RKO (cell line): ENCODE measurements at places on chromosomes 2 and 18.

DNA sequence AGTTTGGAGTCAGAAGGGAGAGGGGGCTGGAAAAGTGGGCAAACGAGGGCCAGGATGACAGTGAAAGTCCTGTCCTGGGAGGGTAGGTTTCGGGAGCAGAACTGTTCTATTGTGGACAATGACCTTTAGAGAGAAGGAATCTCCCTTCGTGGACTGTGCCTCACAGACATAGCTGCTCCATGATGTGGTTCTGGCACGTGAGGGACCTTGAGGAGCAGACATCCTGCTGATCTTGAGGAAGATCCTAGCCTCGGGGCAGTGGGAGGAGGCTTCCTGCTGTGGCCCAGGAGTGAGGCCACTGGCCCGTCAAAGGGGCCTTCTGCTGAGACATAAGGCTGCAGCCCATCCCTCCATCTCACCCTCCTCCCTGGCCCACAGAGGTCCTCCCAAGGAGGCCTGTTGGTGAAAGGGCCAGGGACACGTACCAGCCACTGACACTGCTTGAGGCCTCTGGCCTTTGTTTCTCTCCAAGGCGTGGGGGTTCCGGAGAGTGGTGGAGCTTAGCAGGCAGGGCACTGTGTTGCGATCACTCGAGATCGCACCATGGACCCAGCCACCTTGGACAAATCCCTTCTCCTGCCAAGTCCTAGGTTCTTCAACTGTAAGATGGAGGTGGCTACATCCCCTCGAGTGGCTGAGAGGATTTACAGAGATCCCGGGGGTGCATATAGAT is 167.2 kb downstream of the CELF4 start:
- no peak for DNase-seq

DNA sequence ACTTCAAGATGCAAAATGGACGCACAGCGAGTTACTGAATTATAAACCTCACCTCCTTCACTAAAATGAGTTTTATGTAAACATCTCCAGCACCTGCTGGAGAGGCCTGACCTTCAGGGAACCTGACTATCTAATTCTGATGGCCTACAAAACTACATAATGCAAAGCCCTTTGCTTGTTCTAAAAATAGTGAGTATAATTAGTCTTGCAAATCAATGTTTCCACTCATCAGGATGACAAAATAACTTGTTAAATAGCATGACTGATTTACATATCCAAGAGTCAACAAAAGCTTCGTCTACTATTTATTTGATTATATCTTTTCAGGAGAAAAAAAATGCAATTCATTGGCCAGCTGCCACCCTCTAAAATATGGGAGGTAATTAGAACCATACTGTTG is 326.3 kb upstream of the MC4R start:
- no peak for DNase-seq

- no peak for DNase-seq
Measured at GRCh38 chr2:168530982-168531622, 75.0 kb downstream of the CERS6 start.

DNA sequence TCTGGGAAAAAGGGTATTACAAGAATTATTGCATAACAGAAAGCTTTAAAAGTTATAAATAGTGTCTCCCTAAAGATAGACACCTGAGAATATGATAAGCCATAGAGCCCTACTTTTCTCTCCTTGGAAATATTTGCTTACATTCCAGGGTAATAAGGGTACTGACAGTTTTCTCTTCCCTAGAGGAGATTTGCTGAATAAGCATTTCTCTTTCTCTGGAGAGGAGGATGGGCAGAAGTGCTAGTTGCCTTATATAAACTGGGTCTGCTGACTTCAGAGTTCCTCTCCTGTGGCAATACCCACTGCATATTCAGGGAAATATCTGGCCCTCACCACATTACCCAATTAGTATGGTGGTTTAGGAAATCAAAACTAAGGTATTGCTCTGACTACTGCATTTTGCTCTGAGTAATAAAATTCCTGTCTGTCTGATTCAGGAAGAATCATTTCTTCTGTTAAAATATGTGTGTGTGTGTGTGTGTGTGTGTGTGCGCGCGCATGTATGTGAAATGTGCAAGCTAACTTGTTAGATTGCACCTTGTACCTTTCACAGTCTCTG is 1391.3 kb downstream of the DSC3 start:
- no peak for DNase-seq

DNA sequence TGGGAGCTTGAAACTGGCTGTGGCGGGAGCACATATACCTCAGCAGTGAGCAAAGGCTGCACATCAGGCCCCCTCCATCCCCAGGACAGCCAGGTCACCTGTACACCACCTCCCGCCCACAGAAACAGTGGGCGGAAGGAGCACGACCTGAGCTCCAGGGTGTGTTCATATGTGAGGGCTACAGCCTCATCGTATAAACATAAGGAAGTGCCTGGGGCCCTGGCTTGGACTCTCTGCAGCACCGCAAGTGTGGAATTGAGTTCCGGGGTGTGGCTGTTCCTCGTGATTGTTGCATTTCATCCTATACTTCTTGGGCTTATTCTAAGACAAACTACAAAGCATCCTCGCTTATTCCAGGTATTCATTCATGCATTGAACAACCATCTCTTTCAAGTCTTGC is 60.1 kb upstream of the TPO start:
- DNase-seq: no peak

DNA sequence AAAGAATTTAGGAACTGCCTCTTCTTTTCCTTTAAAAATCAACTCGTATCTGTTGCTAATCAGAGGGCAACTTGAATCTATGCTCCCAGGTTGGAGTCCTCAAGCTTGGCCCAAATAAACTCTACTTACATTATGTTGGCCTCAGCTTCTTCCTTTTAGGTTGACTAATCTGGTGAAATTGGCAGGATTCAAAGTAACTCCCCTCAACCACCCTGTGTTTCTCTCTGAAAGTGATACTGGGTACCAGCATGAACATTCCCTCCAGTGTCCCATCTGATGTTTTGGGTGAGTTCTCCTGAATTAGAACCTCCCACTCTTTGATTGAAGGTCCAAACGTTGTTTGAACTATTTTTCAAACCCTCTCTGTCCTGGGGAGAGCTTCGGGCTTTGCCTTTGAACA is 41.3 kb upstream of the MSH6 start:
- no peak for DNase-seq

DNA sequence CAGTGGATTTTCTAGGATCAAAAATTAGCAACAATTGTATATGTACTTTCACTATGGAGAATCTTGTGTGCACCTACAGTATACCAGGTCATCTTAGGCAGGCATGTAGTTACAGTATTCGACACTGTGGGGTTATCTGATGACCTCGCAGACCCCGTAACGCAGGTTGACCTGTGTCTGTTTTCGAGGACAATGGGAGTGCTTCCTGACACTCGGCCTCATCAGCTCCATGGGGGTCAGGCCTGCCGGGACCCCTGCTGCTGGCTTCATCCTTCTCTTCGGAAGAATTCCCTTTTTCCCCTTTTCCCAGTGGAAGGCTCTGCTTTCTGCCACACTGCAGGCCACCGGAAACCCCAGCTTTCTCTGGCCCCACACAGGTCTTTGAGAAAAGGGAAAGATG is 102.8 kb upstream of the TMEM18 start:
- no peak for DNase-seq

GRCh38 chr2:110114831-110115255 is 779 bp downstream of the MALL start:
- no peak for DNase-seq

DNA sequence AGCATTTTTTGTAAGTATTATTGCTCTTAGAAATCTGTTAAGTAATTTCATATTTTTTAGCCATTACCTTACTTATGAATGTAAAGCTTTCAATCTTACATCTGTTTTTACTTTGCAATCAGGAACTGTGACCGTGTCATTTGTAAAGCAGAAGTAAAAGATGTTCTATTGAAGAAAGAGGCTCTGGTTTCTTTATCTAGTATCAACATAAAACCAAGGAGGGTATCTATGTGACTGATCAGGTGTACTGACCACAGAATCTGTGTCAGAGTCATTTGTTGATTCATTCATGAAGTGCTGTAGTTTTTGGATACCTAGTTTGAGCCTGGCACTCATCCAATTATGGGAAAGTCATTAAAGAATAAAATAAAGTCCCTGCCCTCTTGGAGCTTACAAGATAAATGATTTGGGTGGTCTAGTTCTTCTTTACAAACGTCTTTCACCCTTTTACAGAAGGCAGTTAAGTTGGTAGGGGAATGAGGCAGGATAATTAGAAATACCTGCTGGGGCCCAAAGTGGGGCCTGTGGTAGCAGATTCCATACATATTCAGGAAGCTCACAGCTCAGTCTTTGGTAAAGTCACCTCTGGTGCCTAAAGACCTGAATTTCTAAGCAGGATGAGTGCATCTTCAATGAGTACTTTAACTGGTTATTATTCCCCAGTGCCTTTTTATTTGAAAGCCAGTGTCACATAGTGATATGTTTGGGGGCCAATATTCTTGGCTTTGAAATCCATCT is 260.6 kb upstream of the NT5C1B start:
- no peak for DNase-seq

GRCh38 chr2:136136931-136137330 is 19.0 kb upstream of the CXCR4 start:
- DNase-seq: no peak

DNA sequence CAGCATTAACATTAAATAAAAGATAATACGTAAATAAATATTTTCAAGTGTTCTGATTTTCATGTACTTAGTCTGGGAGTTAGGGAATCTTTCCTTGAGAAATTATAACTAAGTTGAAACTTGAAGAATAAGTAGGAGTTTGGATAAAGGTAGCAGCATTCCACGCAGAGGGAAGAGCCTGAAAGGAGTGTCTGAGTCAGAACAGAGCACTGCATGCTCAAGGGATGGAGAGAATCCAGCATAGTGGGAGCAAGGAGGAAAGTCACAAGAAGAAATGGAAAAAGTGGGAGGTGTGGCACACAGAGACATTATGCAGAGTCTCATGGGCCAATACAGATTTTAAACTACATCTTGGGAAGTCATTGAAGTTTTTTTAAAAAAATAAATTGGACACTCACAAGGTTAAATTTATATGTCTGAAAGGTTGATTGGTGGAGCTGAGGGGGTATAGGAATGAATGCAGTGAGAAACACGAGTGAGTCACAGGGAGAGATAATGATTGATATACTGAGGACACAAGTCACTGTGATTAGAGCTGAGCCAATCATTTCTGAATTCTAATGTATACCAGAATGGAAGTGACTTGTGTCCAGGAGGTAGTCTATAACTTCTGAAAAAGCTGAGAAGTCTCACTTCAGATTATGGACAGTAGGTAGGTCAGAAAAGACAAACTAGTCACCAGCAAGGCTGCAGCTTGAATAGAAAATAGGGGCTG is 66.9 kb downstream of the ICOS start:
- no peak for DNase-seq
